ENCODE measurements at places on chromosomes 1 and 21.

GRCh38 chr1:60898987-60899386 lies 183.4 kb upstream of the NFIA start:
- DNase-seq, result peak; percentile 5

DNA sequence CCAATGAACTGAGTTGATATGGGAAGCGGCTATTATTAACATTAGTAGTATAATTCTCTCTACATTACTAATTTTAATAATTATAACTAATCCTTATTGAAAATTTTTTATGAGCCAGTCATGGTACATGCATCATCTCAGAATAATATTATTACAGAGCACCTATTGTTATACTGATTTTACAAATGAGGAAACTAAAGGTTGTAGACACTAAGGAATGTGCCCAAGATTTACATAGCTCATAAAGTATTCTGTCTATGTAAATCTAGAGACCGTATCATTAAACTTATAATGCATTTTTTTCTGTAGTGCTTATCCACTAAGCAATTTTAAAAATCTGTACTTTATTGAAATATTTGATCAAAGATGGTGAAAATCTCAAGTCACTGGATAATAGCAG lies 825.9 kb downstream of the PLA2G4A start:
- no peak for DNase-seq

- no peak for DNase-seq
Measured at GRCh38 chr1:159229896-159230295, 25.2 kb downstream of the ACKR1 start.

GRCh38 chr1:196535727-196536126 lies 72.5 kb downstream of the KCNT2 start:
- DNase-seq, result no peak

- no peak for DNase-seq
Measured at GRCh38 chr21:29940361-29940760, 565 bp upstream of the GRIK1 start.

DNA sequence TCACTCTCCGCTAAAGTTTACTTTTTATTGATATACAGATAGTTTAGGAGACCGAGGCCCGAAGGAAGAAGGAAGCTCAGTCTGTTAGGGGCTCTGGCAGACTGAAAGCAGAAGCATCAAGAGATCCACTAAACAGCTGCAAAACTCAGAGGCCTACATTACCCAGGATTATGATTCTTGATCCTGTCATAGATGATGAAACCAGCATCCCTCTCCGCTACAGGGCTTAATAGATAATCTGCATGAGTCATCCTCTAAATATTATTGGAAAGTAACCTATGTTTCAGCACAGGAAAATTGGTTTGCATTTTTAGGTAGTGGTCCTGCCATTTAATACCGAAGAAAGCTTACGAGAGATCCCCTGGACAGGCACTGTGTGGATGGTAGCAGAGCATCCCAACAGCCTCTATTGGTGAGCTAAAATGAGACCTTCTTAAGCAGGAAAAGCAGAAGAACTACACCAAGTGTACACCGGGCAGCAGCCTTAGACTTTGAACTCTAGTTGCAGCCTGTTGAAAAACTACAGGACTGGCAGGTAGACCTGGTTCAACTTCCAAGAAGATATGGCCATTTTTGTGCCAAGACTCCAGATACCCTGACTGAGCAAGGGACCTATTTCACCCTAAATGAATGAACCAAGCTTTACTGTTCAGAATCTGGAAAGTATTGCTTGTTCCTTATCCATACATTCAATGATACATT lies 6.8 kb downstream of the CASQ2 start:
- no peak for DNase-seq

- no peak for DNase-seq
Measured at GRCh38 chr1:155479205-155479604, 83.4 kb downstream of the ASH1L start.

DNA sequence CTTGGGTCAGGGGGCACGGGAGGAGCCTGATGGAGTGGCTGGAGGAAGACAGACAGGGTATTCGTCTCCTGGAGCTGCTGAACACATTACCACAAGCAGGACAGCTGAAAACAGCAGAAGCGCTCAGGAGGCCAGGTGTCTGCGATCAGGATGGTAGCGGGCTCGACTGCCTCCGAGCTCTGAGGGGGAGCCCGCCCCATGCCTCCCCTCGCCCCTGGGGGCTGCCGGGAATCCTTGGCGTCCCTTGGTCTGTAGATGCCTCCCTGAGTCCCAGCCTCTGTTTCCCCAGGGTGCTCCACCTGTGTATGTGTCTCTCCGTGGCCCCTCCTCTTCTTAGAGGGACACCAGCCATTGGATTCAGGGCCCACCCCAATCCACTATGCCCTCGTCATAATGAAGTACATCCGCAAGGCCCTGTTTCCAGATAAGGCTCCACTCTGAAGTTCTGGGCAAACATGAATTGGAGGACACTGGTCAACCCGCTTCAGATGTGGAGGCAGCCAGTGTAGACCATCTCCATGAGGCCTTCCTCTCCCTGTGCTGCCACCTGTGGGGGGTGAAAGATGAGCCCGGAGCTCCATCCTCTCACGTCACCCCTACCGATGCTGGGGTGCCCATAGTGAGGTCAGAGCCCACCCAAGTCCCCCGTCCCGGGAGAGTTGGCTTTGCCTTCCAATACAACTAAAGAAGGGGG lies 67.8 kb downstream of the SPSB1 start:
- DNase-seq, result no peak

DNA sequence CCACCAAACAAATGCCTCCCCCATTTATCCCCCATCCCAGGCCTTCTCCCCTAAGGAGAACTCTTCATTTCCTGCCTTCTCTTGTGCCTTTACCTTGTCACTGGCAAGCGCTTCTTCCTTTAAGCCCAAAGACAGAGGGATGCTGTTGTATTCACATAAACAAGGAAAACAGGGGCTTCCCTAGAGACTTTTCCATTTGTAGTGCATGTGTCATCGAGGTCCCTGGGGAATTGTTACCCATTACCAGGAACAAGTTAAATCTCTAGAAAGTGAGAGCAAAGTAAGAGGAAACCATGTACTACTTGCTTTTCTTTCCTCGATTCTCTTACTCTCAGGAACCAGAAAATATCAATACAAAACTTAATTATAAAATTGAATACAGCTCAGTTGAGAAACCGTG lies 114.4 kb upstream of the DPT start:
- no peak for DNase-seq

GRCh38 chr1:238177960-238178645 lies 287.4 kb upstream of the ZP4 start:
- no peak for DNase-seq

DNA sequence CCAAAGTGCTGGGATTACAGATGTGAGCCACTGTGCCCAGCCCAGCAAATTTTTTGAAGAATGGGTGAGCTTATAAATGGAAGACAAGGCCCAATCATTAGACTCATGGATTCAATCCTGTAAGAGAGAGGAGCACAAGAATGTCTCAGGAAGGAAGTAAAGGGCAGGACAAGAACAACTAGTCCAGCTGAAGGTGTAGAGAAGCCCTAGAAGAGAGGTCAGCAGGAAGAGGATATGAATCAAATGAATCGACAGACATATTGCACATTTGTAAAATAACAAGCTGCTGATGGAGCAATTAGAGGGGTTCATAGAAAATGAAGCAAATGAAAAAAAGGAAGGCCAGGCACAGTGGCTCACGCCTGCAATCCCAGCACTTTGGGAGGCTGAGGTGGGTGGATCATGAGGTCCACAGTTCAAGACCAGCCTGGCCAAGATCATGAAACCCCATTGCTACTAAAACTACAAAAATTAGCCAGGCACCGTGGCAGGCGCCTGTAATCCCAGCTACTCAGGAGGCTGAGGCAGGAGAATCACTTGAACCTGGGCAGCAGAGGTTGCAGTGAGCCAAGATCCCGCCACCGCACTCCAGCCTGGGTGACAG lies 74.9 kb downstream of the MIS18A start:
- no peak for DNase-seq

GRCh38 chr1:6245869-6246496 lies 2.0 kb downstream of the HES3 start:
- no peak for DNase-seq

DNA sequence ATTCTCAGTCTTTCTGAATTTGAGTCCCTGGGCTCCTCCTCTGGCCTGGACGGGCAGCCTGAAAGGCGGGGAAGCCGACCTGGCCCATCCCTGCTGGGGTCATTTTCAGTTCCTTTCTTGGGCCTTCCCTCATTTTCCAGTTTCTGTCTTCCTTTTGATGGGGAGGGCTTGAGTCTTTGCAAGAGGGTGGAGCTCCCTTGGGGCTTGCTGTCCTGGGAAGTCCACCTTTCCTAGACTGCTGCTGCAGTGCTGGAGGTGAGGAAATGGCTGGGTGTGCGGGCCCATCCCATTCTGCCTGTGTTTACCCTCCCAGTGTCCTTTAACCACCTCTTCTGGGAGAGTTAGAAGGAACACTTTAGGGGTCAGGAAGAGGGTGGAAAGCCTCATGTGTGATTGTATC lies 40.4 kb upstream of the SYNC start:
- DNase-seq, result no peak

DNA sequence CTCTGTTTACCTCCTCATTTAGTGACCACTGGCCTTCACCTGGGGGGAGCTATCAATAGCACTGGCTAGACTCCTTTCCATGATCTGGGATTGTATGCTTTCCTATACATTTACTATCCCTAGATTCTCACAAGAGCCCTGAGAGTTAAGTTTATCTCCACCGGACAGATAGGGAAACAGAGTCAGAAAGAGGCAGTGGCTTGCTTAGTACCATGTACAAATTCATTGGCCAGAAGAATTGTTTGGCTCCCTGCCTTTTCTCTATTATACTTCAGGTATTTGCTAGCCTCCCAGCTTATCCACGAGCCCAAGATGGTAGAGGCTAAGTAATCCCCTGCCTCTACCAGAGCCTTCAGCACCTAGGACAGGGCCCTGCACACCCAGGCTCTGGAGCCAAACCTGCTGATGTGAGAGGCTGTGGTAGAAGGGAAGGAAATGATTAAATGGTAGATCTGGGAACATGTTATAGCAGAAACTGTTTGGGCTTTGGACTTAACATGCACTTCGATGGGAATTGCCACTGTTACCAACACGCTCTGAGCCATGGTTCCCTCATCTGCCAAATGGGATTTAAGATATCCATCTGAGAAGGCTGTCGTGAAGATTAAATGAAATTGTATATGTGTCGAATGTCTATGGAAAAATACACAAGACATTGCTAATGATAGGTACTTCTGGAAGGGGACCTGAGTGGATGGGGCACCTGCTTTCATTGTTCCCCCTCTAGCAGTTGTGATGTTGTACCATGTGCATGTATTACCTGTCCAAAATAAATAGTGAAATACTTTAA lies 3.1 kb upstream of the BLACAT1 start:
- no peak for DNase-seq

GRCh38 chr1:115469703-115470476 lies 131.8 kb upstream of the NGF start:
- no peak for DNase-seq

- no peak for DNase-seq
Measured at GRCh38 chr1:157090771-157091170, 8.8 kb downstream of the ETV3L start.

GRCh38 chr1:38567401-38567800 lies 292.2 kb downstream of the RRAGC start:
- DNase-seq, result no peak

GRCh38 chr1:221925947-221926346 lies 184.1 kb upstream of the DUSP10 start:
- DNase-seq, result no peak

- DNase-seq, result no peak
Measured at GRCh38 chr1:18730321-18730720, 99.7 kb downstream of the PAX7 start.

- no peak for DNase-seq
Measured at GRCh38 chr1:14810595-14811361, 212.3 kb downstream of the KAZN start.

- no peak for DNase-seq
Measured at GRCh38 chr1:226425004-226425378, 17.1 kb upstream of the PARP1 start.

DNA sequence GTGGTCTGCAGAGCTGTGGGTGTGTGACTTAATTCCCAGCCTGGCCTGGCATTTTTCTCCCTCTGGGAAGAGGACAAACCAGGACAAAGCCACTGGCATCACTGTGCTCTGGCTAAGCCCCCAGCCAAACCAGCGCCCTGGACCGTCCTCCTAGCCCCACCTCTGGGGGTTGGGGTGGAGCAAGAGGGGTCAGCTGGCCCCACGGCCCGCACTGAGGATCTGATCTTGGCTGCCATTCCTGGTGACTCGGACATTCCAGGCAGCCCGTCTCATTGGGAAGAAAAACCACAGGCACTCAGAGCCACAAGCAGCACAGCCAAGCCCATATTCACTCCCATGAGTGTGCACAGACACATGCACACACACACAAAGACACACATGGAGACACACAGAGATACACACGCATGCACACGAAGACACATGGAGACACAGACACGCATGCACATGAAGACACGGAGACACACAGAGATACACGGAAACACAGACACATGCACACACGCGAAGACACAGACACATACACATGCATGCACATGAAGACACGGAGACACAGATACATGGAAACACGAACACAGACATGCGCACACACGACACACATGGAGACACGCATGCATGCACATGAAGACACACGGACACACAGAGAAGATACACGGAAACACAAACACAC lies 2.3 kb upstream of the MXRA8 start:
- no peak for DNase-seq

- no peak for DNase-seq
Measured at GRCh38 chr1:222709700-222710153, 2.6 kb downstream of the AIDA start.

GRCh38 chr1:231731268-231731667 lies 104.7 kb downstream of the DISC1 start:
- no peak for DNase-seq
